ENCODE measurements at places on chromosomes 6 and 20.

DNA sequence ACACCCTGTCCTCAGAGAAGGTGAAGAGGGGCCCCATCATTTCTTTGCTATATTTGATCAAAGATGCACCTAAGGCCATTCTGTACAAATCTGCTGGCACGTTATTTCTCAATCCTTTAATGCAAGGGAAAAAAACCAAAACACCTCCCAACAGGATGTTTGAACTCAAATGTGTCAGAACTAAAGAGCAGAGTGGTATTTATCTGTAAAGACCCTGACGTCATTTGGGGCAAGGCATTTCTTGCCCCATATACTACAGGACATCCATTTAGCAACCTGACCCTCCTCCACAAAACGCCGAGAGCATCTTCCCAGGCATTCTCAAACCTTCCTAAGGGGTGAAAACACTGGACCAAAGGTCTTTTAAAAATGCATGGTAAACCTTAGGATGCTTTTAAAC, 50.8 kb downstream of the ZMYND8 start:
- no peak for DNase-seq

GRCh38 chr6:52946306-52946705, 36.8 kb upstream of the GSTA3 start:
- no peak for DNase-seq

- no peak for DNase-seq
Measured at GRCh38 chr6:2851727-2852513, 10.3 kb upstream of the SERPINB1 start.

DNA sequence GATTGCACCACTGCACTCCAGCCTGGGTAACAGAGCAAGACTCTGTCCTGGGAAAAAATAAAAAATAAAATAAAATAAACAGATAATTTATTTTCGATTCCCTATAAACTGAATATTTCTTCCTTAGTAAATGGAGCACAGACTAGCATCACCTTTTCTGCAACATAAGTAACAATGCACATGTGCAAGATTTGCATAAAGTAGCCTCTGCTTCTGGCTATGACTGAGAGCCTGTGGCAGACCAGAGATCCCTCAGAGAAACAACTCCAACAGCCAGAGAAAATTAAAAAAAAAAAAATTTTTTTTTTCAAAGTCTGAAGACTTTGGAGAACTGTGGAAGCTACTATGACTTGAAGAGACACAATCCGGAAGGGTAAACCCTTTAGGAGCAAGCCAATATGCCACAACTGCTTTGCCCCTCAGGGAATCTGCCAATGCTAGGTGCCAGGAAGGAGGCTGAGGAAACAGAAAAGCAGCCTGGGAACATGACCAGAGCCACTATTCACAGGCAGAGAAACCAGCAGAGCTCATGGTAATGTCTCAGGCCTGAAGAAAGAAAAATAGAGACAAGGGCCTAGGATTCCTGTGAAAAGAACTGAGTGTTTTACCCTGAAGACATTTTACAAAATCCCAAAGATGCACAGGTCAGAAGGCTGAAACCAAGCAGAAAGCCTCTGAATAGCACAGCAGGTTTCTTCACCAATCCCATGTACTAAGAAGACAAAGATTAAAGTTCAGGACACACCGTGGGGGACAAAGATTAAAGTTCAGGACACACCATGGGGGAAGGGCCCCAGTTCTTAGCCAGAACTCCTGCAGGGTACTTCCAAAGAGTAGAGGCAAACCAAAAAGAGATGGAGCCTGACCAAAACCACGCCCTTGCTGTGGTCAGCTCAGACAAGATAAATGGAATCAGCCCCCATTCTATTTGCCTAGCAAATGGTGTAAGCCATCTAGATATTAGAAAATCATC, 25.8 kb downstream of the B4GALT5 start:
- no peak for DNase-seq

GRCh38 chr6:17628873-17629272, 28.8 kb downstream of the FAM8A1 start:
- peak; percentile 69 for DNase-seq

DNA sequence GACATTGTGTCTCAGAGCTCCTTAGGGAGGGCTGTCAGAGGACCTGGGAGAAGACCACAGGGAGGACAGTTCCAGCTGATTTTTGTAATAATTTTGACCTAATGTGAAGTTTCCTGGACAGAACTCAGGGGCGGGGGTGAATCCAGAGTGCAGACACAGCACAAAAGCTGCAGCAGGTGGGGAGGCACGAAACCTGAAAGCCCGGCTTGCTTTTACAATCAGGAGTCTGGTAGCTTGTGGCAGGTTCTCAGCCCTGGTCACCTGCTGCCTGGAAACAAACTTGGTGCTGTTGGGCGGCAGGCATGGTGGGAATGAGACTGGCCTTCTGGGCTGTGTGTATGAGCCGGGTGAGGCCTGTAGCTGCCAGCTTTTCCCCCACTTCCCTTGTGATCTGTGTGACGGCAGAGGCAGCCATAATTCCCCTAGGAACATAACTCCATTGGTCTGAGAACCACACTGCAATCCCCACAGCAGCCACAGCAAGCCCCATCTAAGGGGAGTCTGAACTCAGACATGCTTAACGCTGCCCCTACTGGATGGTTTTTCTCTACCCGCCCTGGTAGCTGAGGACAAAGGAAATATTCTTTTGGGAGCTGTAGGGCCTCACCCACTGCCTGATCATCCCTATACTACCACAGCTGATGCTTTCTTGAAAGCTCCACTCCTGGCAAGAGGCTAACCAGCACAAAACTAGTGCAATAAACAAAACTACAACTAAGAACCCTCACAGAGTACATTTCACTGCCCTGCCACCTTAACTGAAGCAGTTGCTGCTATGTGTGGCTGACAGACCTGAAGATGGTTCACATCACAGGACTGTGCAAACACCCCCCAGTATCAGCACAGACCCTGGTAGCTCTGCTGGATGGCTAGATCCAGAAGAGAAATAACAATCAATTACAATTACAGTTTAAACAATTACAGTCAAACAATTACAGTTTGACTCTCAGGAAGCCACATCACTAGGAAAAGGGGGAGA, 1055.1 kb upstream of the GJE1 start:
- DNase-seq = peak; percentile 52

GRCh38 chr20:44154521-44155001, 32.4 kb downstream of the JPH2 start:
- no peak for DNase-seq

GRCh38 chr6:127539272-127539671, 20.1 kb upstream of the MTCL3 start:
- no peak for DNase-seq

DNA sequence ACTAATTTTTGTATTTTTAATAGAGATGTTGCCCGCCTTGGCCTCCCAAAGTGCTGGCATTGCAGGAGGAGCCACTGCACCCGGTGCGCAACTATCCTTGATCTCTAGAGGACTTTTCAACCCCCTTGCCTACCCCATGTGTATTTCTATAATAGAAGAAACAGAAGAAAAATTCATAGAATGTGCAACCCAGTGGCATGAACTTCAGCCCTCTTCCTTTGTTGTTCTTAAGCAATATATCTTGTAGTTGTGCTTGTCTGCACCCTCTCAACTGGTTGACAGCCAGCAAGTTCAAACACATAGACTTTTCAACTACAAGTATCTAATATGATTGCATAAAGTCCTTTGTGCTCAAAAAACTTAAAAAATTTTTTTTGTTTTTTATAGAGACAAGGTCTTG, 72.3 kb upstream of the NCOA3 start:
- no peak for DNase-seq

DNA sequence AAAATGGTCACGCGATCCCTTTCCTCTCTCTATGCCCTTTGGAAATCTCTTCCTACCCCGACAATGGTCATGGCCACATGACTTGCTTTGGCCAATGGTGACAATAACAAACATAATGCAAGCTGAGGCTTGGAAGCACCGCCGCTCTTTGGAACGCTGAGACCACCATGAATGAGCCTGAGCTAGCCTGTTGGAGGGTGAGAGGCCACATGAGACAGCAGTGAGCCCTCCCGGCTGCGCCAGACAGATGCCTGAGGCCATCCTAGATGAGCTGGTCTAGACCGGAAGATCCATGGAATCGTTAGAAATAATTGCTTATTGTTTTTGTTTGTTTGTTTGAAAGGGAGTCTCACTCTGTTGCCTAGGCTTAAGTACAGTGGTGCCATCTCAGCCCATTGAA, 64.2 kb downstream of the STK35 start:
- DNase-seq = no peak

DNA sequence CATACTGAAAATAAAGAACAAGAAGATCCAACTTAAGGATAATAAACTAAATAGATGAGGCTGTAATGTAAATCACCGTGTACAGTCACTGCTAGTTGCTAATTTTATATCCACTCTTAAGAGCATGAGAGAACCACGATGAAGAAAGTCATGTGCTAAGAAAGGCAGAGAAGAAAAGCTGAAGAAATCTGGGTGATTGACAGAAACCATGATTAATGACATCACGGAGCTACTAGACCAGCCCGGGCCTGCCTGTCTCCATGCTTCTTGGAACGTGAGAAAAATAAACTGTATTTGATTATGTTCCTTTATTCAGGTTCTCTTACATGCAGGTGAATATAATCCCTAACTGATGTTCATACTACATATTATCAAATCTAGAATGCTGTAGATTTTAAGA, 84.2 kb upstream of the E2F3 start:
- no peak for DNase-seq

- DNase-seq = no peak
Measured at GRCh38 chr6:21256197-21256596, 337.4 kb upstream of the SOX4 start.

DNA sequence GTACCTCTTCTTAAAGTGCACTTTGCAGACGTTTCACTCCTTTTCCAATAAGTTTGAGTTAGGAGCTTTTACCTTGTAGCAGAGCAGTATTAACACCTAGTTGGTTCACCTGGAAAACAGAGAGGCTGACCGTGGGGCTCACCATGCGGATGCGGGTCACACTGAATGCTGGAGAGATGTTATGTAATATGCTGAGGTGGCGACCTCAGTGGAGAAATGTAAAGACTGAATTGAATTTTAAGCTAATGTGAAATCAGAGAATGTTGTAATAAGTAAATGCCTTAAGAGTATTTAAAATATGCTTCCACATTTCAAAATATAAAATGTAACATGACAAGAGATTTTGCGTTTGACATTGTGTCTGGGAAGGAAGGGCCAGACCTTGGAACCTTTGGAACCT, 9.9 kb upstream of the EFCAB8 start:
- DNase-seq = no peak

DNA sequence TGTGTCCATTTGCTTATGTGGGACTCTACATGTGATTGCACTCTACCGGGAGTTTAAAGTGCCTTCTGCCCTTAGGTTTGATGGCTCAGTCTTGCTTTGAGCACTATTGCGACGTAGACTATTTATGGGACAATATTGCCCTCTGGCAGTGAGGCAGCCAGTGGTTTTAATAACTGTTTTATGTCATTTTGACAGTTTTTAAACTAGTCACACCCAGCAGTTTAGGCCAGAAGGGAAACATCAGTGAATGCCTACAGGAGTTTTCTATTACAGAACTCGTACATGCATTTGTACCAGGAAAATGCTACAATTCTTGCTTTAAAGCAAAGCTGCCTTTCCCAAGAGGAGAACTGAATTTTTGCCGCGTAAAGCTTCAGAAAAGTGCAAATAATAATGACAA, 813.7 kb downstream of the KIF16B start:
- no peak for DNase-seq

DNA sequence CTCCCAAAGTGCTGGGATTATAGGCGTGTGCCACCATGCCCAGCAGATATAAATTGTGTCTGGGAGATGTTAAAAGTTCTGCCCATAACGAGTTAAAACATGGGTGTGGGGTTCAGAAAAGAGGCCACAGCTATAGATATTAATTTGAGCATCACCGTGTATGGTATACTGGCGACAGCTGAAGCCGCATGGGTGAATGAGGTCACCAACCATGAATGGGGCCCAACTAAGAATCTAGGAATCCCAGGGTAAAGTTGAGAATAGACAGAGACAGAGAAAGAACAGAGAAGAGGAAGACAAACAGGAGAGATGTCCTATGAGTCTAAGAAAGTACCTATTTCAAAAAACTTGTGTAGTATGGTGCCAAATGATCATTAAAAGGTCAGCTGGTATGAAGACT, 50.9 kb downstream of the ILRUN start:
- DNase-seq = no peak

DNA sequence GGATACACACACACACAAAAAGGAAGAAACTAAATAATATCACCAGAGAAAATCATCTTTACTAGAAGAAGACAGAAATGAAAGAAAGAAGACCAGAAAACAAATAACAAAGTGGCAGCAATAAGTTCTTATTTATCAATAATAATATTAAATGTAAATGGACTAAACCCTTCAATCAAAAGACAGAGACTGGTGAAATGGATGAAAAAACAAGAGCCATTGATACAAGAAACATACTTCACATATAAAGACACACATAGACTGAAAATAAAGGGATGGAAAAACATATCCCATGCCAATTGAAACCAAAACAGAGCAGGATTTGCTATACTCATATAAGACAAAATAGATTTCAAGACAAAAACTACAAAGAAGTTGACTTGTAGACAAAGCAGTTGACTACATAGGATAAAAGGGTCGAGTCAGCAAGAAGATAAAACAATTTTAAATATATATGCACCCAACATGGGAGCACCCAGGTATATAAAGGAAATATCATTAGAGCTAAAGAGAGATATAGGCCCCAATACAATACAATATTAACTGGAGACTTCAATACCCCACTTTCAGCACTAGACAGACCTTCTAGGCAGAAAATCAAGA, 259.4 kb downstream of the EPM2A start:
- DNase-seq = no peak

DNA sequence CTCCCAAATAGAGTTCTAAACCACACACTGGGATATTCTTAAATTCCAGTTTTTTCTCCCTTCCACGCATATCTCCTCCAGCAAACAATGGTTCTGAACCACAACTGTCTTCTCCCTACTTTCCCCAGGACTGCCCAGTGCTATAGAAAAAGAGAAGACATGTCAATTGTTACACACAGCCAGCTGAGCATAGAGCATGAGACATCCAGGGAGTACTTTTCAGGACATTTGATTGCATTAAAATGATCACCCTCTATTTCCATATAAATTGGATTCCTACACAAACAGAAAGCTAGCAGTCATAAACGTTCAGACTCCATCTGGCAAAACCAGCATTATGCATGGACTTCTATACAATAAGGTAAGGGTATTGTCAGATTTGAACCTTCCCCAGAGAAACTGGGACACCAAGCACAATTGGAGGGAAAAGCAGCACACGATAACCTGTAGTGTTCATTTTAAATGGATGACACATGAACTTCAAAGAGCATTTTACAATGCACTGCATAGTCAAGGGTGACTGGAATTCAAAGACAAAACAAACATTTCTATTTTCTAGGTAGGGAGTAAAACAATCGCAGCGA, 93.1 kb upstream of the HEY2 start:
- no peak for DNase-seq

- no peak for DNase-seq
Measured at GRCh38 chr6:168046696-168047095, 32.3 kb downstream of the FRMD1 start.

DNA sequence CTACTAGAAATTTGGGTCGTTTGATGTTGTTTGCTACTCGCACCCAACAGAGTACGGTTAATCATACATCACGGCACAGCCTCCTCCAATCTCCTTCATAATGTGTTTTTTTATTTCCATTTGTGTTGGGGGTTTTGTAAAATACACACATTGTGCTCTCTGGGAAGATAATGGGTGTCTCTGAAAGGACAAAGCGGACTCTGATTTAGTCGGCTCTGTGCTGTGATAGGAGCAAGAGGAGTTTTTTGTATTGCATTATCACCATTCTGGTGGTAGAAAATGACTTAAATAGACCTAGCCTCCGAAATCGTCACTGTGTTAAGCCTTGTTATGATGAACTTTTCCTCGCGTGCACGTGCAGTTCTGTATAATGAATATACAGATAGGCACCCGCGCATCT, 196.3 kb downstream of the CDH4 start:
- no peak for DNase-seq

Measured in RPMI8226 (cell line).